ENCODE measurements at places on chromosomes 11 and 22.
A peak's percentile ranks its signal among the peaks of the same experiment; 100 is the strongest.

DNA sequence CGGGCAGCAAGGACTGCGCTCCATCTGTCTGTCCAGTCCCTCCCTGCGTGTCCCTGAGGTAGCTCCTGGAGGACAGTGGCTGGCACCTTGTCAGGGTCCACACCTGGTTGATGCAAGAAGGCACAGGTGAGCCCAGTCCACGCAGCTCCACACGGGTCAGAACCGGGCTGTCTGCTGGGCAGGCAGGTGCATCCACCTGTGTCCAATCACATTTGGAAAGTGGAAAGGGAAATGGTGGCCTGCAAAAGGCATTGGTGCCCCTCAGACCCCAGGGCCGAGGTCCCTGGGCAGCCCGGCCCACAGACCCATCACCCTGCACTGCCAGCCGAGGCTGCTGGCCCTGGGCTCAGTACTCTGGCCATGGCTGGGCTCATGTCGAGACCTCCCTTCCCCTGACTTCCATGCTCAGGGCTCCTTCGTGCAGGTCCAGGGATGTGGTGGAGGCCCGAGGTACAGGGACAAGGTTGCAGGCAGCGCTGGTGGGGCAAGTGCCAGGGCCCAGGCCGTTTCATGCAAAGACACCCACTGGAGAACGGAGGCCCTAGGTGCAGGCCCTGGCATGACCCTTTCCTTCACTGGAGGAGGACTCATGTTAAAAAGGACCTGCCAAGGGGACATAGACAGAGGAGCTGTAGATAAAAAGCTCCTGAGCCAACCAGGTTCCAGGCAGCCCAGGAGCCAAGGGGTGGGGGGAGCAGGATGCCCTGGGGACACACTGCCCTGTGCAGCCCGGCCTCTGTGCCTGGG is 38.9 kb upstream of the TH start:
- no peak for DNase-seq

DNA sequence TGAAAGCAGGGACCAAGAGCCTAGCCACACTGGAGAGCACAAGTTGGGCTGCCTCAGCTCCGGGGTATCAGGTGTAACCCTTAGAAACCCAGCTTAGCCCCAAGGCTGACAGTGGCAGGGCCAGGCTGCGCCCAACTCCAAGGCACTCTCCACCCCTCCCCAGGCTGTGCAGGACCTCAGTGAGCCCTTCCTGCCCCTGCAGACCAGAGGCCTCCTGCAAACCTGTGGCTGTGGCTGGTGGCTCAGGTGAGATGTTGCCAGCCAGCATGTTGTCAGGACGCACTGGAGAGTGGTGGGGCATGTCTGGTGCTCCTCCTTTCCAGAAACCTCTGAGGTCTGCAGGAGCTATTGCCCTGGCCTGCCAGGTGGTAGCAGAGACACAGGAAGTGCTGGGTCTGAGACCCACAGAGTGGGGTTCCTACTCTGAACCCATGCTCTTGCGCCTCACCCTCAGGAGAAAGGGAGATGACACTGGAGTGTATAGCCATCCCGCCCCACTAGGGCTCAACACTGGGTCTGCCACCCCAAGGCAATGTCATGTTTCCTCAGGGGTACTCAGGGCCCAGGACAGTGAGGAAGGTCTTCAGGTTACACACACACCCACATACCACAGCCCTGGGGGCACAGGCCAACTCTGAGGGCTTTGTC is 2.4 kb upstream of the SCARF2 start:
- DNase-seq: no peak

DNA sequence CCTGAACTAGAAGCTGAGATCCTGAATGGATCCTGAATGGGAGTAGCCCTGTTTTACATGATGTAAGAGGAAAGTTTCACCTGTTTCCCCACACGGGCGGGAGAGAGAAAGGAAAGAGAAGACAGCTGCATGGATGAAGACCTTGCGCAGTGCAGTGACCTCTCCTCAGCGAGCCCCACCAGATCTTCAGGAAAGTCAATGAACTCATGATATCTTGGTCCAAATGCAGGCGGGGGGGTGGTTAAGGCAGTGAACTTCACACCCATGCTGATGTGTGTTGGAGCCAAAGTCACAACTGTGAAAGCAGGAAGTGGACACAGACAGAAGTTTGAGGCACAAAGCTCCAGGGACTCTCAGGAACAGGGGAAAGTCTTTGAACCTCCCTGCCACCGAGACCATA is 8.6 kb upstream of the FJX1 start:
- DNase-seq: no peak

DNA sequence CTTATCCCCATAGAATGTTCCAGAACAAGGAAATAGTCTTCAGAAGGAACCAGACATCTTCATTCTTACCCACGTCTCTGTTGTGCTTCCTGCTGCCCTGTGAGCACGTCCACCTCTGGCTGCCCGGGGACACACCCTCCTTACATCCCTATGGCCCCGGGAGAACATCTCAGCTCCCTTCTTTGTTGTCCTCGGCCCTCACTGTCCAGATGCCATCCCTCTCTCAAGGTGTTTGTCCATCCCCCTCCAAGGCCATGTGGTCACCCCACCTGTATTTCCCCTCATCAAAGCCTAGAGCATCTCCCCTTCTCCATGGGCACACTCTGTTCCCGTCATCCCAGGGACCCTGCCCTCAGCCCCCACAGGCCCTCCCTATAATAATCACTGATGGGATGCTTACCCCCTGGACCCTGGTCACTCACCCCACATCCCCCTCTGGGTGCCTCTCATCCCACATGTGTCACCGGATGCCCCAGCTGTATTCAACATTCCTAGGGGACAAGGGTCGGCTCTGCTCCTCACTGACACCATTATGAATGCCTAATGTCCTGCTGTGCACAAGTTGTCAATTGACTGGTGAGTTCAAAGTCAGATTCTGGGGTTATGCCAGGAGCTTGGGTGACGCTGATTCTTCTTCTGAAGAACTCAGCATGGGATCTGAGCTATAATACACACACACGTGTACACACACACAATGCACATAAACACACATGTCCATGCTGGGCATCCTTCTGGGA is 28.8 kb downstream of the IGLL5 start:
- no peak for DNase-seq

- no peak for DNase-seq
These were observed 30.1 kb downstream of the SMCO4 start for GRCh38 chr11:93512949-93513667.

GRCh38 chr22:42792909-42793847 is 63.9 kb downstream of the ARFGAP3 start:
- no peak for DNase-seq

GRCh38 chr11:17686231-17686980 is 33.0 kb upstream of the MYOD1 start:
- DNase-seq: no peak

DNA sequence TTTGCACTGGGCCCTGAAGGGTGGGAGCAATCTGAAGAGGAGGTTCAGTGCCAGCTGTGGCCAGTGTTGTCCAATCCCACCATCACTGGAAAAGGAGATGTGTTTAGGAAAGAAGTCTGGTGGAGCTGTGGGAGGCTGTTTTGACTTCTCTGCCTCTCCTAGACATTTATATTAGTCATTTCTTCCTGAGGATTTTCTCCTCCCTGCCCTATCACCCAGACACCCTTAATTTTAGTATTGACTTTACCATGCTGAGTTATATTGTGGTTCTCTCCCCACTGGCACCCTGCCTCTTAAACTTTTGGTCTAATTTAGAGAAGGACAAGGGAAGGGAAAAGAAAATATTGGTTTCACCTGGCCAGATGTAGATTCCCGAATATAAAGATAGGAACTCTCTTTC is 159.1 kb downstream of the WNT11 start:
- no peak for DNase-seq

DNA sequence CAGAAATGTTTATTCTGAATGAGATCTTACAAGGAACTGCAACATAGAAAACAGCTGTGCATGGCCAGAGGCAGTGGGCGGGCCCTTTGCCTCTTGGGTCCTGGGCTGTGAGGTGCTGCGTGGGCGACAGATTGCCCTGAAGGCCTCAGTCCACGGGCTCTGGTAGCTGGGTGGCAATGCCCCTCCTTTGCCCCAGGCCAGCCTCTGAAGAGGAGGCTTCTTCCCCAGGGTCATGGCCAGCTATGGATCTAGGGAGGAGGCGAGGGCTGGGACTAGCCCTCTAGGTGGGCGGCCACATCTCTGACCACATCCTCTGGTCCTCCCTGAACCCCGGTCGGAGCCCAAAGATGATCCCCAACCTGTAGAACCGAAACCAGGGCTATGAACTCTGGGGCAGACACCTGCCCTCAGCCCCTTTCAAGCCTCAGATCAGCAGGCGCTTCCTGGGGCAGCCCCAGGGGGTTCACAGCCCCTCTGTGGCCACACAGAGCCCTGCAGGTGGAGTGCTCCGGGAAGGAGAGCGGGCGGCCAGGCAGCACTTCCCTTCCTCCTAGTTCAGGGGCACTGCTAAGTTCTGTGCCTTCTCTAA is 6.6 kb upstream of the CDC42BPG start:
- DNase-seq: no peak

- no peak for DNase-seq
These were observed 158.1 kb downstream of the GRIA4 start for GRCh38 chr11:105767931-105768330.

GRCh38 chr22:26041931-26042330 is 127.3 kb upstream of the SEZ6L start:
- no peak for DNase-seq

GRCh38 chr11:123405123-123405592 is 24.9 kb upstream of the GRAMD1B start:
- no peak for DNase-seq

DNA sequence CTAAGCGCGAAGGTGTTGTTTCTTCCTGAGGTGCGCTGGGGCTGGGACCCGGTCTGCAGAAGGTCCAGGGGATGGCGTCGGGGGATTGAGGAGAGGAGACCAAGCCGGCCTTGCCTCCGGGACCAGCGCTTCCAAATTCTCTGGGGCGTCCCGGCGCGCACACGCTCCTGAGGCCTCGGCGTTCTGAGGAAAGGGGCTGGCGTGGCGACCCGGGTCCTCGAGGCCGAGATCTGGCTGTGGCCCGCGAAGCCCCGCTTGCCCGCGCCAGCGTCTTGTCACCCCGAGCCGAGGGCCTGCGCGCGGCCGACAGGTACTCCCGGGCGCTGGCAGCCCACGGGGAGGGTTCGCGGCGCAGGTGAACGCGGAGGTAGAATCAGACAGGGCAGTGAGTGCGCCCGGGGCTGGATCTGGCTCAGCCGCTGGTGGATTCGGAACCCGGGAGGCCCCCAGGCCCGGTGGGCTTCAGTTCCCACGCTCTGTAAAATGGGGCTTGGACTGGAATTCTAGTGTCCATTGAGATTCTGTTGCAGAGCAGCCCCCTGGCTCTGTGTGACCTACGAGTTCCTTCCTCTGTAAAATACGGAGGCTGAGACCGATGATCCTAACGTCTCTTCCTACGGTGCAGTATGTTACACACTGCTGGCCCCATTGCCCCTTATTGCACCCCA is 14.7 kb downstream of the SSH3 start:
- DNase-seq: peak; percentile 61

DNA sequence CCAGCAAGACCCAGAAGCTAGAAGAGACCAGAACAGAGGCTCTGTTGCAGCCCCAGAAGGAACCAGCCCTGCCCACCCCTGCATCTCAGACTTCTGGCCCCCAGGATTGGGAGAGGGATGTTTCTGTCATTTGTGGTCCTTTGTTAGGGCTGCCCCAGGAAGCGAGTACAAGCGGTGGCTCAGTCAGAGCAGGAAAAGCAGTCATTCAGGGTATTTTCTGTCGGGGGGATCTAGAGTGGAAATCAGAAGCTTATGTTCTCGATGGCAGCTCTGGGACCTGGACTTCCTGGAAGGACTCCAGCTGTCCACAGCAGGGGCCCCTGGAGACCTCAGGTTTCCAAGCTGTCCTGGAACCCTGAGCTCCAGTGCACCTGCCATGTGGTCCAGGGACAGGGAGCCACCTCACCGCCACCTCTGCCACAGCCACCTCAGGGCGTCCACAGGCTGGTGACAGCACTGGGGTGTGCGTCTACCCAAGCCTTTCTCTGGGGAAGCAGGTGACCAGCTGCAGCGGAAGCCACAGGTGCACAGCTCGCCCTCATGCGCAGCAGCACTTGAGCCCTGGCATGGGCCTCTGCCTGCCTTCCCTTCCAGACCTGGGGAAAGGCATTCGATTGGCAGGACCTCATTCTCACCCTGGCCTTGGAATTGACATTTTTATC is 2.6 kb downstream of the KRTAP5-5 start:
- DNase-seq: no peak

GRCh38 chr22:20157430-20158183 is 6.8 kb upstream of the CCDC188 start:
- DNase-seq: no peak

DNA sequence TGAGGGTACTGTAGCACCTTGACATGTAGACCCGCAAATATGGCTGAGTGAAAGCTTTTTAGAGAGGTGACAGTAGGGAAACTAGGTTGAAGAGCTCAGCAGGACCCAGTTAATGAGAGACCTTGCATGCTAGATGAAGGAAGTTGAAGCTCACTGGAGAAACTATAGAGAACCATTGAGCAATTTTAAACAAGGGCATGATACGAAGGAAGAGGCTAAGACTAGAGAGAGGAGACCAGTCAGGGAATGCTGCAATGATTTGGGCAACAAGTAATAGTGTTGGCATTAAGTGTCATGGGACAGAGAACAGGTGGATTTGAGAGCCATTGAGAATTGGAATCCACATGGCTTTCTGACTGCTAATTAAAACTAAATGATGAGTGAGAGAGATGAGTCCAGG is 4.1 kb downstream of the OLFML1 start:
- DNase-seq: no peak

DNA sequence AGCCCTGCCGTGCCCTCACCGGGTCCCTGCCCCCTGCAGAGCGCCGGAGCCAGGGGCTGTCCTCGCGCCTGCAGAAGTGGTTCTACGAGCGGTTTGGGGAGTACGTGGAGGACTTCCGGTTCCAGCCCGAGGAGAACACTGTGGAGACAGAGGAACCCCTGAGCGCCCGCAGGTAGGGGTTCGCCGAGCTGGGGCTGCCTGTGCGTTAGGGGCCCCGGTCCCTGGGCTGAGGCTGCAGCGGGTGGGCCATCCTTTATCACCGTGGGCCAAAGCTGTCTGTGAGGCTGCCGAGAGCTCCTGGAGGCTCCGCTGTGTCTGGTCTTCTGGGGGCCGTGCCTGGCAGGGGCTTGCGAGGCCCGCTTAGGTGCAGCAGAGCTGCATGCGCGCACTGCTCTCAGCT is 42.8 kb downstream of the GRAMD4 start:
- DNase-seq: no peak

GRCh38 chr11:78318321-78319114 is 99.1 kb downstream of the GAB2 start:
- DNase-seq: no peak

GRCh38 chr22:23217171-23218052 is 37.1 kb downstream of the BCR start:
- no peak for DNase-seq

DNA sequence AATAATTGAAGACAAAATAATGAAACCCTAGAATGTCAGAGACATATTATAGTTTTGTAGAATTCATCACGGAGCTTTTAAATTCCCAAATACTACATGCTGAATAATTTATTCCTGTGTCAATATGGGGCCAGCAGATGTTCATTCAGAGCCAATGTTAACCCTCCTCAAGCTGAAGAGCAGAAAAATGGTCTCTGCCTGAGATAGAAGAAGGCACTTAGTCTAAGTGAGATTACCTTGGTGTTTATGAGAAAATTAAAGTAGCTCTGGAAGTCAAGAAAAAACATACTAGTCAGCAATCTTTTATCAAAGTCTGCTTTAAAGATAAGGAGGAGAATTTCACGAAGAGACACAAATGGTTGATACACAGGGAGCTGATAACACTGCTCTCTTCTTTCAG is 328.2 kb downstream of the TTC28 start:
- DNase-seq: no peak
